ENCODE measurements at places on chromosomes 2 and 18. TPM values are rescaled to one million over a fixed set of nuclear protein-coding genes. Genes with fewer than 3 reads are reported as not detected.
A peak's percentile ranks its signal among the peaks of the same experiment; 100 is the strongest.

LRRC30 gene
- polyA plus RNA-seq, result not detected

SETBP1 gene
- 2.0 TPM for polyA plus RNA-seq

INPP5D gene
- polyA plus RNA-seq, result 3.6 TPM

COA5 gene
- polyA plus RNA-seq, result 37.4 TPM

DUSP19 gene
- 6.7 TPM for polyA plus RNA-seq

PSMA8 gene
- polyA plus RNA-seq, result 0.05 TPM

- no peak for DNase-seq
Measured at GRCh38 chr2:63834401-63834800, 7.3 kb upstream of the UGP2 start.

DNA sequence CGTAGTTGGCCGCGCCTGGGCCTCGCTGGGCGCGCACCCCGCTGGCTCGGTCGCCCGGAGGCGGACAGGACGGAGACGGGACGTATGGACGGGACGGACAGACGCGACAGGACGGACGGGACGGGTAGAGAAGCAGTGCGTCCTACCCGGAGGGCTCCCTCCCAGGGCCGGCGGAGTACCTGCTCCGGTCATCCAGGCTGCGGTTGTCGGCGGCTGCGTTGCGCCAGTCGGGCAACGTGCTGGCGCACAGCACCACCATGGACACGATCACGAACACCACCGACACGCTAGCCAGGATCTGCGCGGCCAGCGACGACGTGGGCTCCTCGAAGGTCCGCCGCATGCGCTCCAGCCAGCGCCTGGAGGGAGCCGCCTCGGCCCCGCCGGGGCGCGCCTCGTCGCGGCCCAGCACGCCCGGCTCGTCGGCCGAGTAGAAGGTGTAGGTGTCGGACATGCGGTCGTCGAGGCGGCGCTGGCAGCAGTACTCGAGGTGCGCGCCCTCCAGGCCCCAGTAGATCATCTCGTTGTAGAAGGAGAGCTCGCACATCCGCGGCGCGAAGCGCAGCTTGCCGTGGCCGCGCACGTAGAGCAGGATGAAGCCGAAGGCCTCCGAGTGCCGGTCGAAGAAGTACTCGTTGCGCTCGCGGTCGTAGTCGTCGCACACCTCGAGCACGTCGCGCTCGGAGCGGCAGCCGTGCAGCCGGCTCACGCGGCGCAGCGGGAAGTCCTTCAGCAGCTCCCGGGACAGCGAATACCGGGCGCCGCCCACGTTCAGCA, 903 bp downstream of the KCNG3 start:
- peak; percentile 59 for DNase-seq

- DNase-seq, result no peak
Measured at GRCh38 chr2:155100261-155100660, 401.8 kb downstream of the KCNJ3 start.

DNA sequence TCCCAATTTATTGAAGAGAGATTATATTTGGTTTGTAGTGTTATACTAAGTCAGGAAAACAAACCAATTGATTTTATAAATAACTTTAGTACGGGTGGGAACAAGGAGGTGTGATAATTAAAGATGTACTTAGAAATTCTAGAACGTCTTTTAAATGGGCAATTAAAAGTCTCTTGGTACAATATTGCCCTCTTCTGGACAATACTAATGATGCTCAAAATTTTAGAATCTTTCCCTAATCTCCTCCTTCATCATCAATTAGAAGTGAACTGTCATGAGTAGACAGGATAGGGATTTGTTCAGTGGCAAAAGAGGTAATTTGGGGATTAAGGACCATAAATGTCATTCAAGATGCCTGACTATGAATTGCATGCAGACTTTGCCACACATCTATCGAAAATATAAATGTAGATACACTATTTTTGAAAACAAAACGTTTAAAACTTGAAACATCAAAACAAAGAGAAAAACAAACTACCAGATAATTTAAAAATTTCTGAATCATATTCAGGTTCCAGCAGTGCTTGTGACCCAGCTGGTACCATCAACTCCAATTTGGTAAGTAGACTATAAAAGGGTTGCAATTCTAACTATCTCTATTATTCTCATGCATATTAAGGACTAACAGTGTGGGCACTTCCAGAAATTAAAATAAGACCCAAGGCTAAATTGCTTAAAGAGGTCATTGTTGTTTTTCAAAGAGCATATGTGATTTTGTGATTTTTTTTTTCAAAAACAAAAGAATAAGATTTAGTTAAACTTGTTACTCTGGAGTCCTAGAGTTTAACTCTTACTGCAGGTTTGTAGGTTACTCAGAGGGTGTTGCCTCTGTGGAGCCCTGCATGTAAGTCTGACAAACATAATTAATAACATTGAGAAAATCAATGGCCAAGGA, 123.5 kb downstream of the LAMA3 start:
- DNase-seq, result no peak
